ENCODE measurements at places on chromosomes 6 and 20. TPM values are rescaled to one million over a fixed set of nuclear protein-coding genes. Genes with fewer than 3 reads are reported as not detected.

GRCh38 chr6:47357827-47358226 lies 48.1 kb upstream of the TNFRSF21 start:
- no peak for DNase-seq
- H3K36me3 ChIP-seq: no peaks in the 10 kb centered on the region
- H3K27me3 ChIP-seq: no peaks in the 10 kb centered on the region
- no peaks in the 10 kb centered on the region for H3K4me1 ChIP-seq

DNA sequence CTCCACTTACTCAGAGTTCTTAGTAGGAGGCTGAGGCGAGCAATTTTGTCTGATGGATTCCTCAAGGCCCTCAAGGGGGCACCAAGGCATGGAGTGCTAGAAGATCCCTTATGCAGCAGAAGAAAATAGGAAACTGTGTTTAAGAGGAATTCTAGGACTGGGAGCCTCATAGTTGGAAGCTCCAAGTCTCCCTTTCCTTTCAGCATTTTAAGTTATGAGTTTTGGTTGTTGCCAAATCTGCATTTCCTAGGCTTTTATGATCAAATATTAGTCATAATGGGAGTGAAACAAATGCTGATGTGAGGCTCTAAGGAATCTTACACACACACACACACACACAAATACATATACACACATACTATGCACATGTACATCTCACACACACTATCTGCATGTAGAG lies 714.0 kb downstream of the UTRN start:
- no peaks in the 10 kb centered on the region for H3K4me1 ChIP-seq
- no peak overlapping the region for H3K4me3 ChIP-seq
- no peak for DNase-seq
- H3K27ac ChIP-seq: no peak overlapping the region
- no peaks in the 10 kb centered on the region for H3K36me3 ChIP-seq
- H3K27me3 ChIP-seq: no peaks in the 10 kb centered on the region

GRCh38 chr6:122388945-122389344 lies 10.5 kb upstream of the HSF2 start:
- no peak overlapping the region for H3K27ac ChIP-seq
- no peaks in the 10 kb centered on the region for H3K4me1 ChIP-seq
- no peaks in the 10 kb centered on the region for H3K36me3 ChIP-seq
- no peak overlapping the region for H3K4me3 ChIP-seq

DNA sequence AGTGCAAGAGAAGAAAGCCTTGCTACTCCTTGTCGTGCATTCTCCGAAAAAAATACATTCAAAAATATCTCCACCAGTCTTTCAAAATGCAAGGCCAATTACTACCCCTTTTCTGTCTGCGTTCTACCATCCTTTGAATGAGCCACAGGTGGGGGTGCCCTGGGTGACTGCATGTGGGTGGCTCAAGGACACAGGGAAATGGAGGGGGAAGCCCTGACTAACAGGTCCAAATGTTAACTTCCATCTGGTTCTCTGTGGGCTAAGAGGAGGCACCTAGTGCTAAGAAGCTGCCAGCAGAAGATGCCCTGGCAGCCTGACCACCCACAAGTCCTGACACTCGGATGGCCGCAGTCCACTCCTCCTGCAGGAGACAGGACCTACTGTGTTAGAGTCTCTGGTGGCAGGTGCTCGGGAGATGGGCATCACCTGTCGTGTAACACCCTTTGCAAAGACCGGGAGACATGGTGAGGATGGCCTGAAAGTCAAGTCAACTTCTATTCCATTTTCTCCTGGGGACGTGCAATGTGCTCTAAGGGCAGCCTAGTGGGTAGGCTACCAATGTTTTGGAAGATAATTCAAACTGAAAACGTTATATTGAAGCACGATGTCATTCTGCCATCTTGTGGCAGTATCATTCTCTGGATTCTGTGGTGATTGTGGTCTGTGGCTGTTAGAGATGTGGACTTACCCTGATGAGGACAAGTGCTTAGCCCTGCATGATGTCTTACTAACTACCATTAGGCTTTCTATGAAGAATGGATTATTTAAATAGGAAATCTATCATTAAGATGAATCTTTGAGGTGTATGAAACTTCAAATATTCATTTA lies 27.4 kb upstream of the IGF2R start:
- H3K36me3 ChIP-seq: no peaks in the 10 kb centered on the region
- no peak overlapping the region for H3K4me3 ChIP-seq
- H3K4me1 ChIP-seq: no peaks in the 10 kb centered on the region
- no peaks in the 10 kb centered on the region for H3K27me3 ChIP-seq
- H3K27ac ChIP-seq: no peak overlapping the region

SLC22A3 gene
- total RNA-seq: 26.3 TPM

TRIM31 gene
- not detected for total RNA-seq

DNA sequence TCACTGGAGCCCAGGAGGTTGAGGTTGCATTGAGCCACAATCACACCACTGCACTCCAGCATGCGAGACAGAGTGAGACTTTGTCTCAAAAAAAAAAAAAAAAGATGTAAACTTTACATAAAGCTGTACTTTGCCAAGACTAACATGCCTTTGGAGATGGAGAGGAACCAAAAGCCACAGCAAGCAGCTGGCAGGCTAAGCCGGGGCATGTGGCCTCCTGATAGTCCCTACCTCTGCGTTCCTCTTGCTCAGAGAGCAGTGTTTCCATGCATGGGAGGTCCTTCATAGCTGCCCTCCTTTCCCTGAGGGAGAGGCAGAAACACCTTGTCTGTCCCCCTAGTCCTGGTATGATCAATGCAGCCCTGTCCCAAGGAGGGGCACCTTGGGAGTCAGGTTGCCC lies 35.2 kb downstream of the SPATA2 start:
- H3K4me3 ChIP-seq: no peak overlapping the region
- H3K4me1 ChIP-seq: no peaks in the 10 kb centered on the region
- peaks cover 14% of the 10 kb centered on the region for H3K36me3 ChIP-seq
- DNase-seq: no peak
- no peaks in the 10 kb centered on the region for H3K27me3 ChIP-seq
- H3K27ac ChIP-seq: no peak overlapping the region

DNA sequence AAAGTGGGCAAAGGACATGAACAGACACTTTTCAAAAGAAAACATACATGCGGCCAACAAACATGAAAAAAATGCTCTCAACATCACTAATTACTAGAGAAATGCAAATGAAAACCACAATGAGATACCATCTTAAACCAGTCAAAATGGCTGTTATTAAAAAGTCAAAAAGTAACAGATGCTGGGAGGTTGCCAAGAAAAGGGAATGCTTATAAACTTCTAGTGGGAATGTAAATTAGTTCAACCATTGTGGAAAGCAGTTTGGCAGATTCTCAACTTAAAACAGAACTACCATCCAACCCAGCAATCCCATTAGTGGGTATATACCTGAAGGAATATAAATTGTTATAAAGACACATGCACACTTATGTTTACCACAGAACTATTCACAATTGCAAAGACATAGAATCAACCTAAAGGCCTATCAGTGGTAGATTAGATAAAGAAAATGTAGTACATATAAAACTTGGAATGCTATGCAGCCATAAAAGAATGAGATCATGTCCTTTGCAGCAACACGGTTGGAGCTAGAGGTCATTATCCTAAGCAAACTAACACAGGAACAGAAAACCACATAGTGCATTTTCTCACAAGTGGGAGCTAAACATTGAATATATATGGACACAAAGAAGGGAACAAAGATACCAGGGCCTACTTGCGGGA lies 16.3 kb downstream of the CENPQ start:
- H3K4me3 ChIP-seq: no peak overlapping the region
- H3K4me1 ChIP-seq: no peaks in the 10 kb centered on the region
- no peak overlapping the region for H3K27ac ChIP-seq
- no peak for DNase-seq
- peaks cover 4% of the 10 kb centered on the region for H3K36me3 ChIP-seq

SMIM29 gene
- total RNA-seq: 34.3 TPM

DNA sequence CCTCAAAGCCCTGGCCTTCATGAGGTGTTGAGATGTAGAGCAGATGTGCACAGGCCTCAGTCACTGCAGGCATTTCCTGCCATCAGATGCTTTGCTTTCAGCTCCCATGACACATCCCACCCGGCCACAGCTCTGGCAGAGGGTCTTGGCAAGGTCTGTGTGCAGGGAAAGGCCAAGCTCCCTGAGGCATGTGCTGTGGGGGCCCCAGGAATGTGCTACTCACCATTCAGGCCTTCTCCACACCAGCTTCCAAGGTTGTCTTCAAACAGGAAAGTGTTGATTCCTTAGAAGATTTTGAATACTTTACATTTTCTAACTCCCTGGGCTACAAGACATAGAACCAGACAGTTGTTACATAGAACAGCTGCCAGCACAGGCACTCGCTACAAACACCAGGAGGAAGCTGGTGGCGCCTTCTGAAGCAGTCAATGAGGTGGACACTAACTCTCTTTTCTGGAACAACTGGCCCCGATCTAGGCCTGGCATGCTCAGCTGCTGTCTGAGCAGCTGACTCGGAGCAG lies 27.8 kb downstream of the CASS4 start:
- H3K36me3 ChIP-seq: no peaks in the 10 kb centered on the region
- peaks cover 10% of the 10 kb centered on the region for H3K4me1 ChIP-seq
- H3K27me3 ChIP-seq: no peaks in the 10 kb centered on the region
- H3K4me3 ChIP-seq: no peak overlapping the region

DNA sequence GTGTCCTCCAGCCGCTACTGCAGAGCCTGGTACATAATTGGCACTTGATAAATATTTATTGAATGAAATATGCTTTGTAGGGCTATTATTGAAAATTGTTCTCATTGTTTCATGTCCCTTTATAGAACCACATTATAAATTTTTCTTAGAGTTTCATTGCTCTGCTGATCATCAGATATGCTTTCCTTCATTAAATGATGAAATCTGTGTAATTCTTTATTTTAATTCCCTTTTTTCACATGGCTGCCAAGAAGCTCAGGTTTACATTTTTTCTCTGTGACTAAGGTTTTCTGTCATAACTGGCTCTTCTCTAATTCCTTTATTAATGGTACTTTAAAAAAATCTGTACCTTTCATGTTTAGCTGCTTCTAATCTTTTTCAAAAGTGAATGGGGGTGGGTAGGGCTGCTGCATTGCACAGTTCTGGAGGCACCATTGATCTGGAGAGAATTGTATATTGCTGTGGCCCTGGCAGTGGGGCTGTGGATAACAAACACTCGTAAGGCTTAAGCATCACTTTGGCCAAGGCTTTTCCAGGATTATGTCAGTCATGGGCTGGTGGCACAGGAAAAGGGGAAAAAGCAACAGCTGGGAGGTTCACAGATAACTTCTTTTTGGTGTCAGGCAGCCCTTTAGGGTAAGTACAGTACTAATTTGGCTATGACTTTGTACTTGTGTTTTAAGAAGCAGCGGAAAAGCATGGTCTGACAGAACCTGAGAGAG lies 43.8 kb downstream of the ARFGEF2 start:
- peaks cover 17% of the 10 kb centered on the region for H3K36me3 ChIP-seq
- H3K4me3 ChIP-seq: no peak overlapping the region
- no peaks in the 10 kb centered on the region for H3K27me3 ChIP-seq
- H3K27ac ChIP-seq: peak overlapping the region; percentile 74
- no peak for DNase-seq
- peaks cover 9% of the 10 kb centered on the region for H3K4me1 ChIP-seq

PI3 gene
- total RNA-seq: not detected

GRCh38 chr20:57272883-57273535 lies 6.6 kb upstream of the BMP7 start:
- H3K36me3 ChIP-seq: no peaks in the 10 kb centered on the region
- H3K4me1 ChIP-seq: no peaks in the 10 kb centered on the region
- peaks cover 7% of the 10 kb centered on the region for H3K27me3 ChIP-seq
- H3K27ac ChIP-seq: no peak overlapping the region
- DNase-seq: no peak
- H3K4me3 ChIP-seq: no peak overlapping the region

DNA sequence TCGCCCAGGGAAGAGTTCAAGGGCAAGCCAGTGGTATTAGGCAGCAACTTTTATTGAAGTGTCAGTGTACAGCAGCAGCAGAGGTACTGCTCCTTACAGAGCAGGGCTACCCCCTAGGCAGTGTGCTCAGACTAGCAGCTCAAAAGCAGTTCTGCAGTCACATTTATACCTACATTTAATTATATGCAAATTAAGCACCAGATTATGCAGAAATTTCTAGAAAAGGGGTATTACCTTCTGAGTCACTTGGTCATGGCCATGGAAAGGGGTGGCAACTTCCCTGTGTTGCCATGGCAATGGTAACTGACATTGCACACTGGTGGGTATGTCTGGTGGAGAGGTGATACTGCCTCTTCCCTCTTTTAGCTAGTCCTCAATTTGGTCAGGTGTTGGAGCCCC lies 2.1 kb upstream of the ZKSCAN4 start:
- H3K27me3 ChIP-seq: no peaks in the 10 kb centered on the region
- no peak overlapping the region for H3K4me3 ChIP-seq
- H3K27ac ChIP-seq: no peak overlapping the region
- H3K36me3 ChIP-seq: peaks cover under 1% of the 10 kb centered on the region

DNA sequence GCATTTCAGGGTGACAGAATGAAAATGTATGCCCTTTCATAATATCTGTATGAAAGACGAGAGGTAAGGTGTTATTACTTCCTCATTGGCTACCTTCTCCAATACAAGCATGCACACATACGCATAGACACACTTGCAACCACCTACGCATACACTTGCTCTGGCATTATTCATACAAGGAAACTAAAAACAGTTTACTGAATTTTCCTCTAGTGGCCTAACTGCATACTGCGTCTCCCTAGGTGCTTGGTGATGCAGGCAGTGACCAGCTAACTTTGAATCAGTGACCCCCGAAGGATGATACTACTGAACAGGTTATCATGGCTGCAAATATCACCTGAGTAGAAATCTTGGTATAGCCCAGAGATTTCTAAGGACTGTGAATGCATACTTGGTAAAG lies 593.1 kb downstream of the PKHD1 start:
- no peak for DNase-seq
- H3K4me1 ChIP-seq: no peaks in the 10 kb centered on the region
- H3K36me3 ChIP-seq: no peaks in the 10 kb centered on the region

- H3K36me3 ChIP-seq: no peaks in the 10 kb centered on the region
- no peak for DNase-seq
- no peaks in the 10 kb centered on the region for H3K27me3 ChIP-seq
- no peak overlapping the region for H3K4me3 ChIP-seq
These were observed 211.9 kb upstream of the MANEA start for GRCh38 chr6:95365454-95365853.

DNA sequence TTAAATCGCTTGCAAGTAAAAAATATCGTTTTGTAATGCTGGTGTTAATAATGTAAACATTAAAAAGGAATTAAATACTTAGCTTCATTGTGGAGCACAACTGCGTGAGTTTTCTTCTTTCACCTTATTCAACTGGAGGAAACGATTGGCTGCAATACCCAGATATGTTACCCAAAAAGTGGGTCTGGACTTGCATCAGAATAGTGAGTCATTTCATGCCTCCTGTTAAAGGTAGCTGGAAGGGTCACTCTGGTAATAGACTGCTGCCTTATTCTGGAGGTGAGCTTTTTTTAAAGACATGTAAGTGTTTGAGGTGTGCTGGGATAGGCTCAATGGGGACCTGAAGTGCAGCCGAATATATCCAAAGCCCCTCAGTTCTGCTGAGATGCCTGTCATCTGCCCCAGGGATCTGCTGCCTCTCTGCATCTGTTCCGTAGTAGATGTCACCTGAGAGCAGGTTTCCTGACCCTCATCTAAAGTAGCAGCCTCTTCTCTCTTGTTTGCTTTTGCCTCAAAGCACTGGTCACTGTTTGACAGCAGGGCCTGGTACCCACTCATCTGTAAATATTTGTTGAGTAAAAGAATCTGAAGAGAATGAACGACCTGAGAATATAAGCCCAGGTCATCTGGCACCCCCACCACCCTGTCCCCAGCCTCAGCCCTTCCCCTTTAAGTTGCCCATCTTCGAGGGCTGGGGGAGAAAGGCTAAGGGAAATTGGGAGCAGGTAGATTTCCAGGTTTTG lies 5.6 kb upstream of the UQCC2 start:
- H3K27ac ChIP-seq: peak overlapping the region; percentile 74
- no peak for DNase-seq
- no peaks in the 10 kb centered on the region for H3K36me3 ChIP-seq
- peaks cover 17% of the 10 kb centered on the region for H3K4me1 ChIP-seq
- H3K4me3 ChIP-seq: no peak overlapping the region
